ENCODE measurements at places on chromosomes 5 and 9. TPM values are rescaled to one million over a fixed set of nuclear protein-coding genes. Genes with fewer than 3 reads are reported as not detected.

DNA sequence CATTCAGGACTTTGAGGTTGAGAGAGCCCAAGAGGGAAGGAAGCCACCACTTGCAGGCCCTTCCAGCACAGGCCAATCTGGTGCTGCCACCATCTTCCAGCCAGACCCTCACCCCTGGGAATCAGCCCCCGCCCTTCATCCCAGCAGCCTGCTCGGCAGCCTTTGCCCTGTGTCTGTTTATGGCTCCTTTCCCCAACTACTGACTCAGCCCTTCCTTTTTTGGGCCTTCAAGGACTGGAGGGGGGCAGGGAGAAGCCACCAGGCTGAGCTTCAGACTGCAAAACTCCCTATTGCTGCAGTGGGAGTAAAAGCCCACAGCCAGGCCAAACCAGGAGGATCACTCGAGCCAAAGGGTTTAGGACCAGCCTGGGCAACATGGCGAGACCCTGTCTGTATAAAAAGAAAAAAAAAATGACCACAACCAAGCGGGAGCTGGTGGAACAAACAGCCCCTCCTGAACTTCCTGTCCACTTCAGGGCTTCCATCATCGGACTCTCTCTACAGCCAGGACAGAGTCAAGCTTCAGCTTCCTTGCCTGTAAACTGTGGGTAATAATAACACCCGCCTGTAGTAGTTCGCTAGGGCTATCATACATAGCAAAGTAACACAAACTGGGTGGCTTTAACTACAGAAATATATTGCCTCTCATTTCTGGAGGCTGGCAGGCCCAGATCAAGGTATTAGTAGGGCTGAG is 85.9 kb upstream of the IL17B start:
- DNase-seq, result no peak

- DNase-seq, result no peak
Measured at GRCh38 chr5:103674739-103675138, 112.2 kb upstream of the NUDT12 start.

GRCh38 chr5:23721336-23721735 is 213.9 kb downstream of the PRDM9 start:
- no peak for DNase-seq

- no peak for DNase-seq
Measured at GRCh38 chr5:149256451-149256850, 15.2 kb upstream of the AFAP1L1 start.

DNA sequence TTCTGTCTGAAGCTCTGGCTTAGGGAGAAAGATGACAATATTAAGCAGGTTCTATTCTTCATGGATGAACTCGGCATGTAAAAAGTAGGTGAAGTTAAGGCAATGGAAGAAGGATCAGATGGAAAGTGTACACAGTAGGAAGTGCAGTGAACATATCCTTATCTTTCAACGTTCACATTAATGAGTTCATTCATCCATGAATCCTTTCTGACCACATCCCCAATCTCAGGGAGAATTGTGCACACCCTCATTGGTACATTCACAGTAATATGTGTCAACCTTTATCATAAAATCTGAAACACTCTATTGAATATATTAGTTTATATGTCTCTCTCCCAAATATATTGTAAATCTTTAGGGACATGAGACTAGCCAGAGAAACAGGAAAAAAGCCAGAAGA is 5.5 kb downstream of the GIN1 start:
- no peak for DNase-seq

DNA sequence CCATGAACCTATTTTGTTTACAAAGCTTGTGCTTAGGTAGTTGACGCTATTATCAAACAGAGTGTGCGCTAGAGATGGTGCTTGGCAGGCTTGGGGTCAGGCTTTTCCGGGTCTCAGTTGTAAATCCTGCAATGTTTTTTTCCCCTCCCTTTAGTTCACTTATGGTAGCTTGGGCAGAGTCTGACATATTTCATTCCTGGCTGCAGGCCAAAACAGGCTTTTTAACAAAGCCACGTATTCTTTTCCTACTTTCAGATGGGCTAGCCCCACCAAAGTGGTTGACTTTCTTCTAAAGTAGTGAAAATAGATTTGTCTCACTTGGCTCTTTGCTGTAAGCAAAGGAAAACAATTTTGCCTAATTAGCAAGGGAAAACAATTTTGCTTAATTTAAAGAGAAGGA is 58.0 kb upstream of the FBN2 start:
- no peak for DNase-seq

GRCh38 chr9:129174724-129175514 is 3.1 kb downstream of the IER5L start:
- no peak for DNase-seq

DNA sequence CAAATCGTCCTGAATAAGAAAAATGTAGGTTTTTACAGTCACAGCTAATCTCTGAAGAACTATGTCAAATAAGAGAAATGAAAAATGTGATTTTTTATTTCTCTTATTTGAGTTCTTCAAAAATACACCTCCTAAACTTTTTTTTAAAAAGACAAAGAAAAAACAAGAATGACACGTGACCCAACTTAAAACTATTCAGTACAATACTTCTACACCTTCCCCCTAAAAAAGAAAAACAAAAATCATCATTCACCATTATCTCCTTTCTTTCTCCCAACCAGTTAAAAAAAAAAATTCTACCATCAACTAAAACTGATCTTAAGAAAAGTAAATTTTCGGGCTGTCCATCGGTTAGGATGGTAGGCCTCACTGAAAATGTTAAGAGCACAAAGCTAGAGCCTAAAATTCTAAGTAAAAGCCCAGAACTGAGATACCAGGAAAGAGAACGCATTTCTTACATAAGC is 2.1 kb downstream of the RNF145 start:
- DNase-seq, result no peak

GRCh38 chr5:174355208-174355612 is 309.7 kb downstream of the NSG2 start:
- no peak for DNase-seq

DNA sequence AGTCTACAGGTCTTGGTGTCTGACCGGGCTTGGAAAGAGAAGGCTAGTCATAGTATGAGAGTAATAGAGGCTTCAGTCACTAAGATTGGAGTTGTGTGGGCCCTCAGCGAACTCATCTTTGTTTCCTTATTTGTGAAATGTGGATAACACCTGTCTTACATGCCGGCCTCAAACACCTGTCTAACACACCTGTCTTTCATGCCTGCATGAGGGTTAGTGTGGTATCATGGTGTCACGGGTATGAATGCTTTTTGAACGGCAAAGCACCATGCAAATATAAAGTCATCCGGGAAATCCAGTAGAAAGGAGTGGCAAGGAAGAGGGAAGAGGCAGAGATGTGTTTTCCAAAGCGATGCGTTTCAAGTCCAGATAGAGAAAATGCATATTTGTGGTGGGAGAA is 25.5 kb downstream of the GRAMD2B start:
- DNase-seq, result no peak

DNA sequence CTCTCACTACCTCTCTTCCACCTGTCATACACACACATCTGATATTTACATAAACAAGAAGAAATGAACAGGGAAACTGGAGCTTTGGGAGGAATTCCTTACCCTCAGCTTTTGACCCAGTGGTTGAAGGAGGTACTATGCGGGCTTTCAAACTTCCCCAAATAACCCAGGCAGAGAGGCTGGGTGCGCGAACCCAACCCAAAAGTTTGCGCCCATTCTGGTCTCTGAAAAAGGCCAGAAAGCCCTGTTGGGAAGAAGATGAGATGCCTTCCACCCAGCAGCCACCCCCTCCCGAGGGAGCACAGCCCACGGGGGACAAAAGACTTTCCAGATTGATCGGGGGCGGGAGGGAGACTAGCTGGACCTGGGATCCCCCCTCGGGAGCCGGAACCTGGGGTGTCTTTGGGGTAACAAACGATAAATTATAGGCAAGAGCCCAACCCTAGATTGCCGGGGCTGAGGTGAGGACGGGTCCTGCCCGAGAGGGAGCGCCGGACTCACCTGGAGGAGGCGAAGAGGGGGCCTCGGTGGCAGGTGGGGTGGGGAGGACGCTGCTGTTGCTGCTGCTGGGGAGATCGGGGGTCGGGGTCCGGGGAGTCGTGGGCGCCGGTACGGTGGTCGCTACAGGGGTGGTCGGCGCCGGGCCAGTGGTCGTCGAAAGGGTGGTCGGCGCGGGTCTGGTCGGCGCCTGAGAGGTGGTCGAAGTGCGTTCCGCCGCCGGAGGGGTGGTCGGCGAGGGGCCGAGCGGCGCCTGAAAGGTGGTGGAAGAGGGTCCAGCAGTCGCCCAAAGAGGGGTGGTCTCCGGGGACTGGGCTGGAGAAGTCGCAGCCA is 798 bp downstream of the MEGF9 start:
- no peak for DNase-seq

- DNase-seq, result no peak
Measured at GRCh38 chr9:92962846-92963245, 15.5 kb downstream of the FGD3 start.

GRCh38 chr5:22889720-22890119 is 36.6 kb upstream of the CDH12 start:
- DNase-seq, result no peak

DNA sequence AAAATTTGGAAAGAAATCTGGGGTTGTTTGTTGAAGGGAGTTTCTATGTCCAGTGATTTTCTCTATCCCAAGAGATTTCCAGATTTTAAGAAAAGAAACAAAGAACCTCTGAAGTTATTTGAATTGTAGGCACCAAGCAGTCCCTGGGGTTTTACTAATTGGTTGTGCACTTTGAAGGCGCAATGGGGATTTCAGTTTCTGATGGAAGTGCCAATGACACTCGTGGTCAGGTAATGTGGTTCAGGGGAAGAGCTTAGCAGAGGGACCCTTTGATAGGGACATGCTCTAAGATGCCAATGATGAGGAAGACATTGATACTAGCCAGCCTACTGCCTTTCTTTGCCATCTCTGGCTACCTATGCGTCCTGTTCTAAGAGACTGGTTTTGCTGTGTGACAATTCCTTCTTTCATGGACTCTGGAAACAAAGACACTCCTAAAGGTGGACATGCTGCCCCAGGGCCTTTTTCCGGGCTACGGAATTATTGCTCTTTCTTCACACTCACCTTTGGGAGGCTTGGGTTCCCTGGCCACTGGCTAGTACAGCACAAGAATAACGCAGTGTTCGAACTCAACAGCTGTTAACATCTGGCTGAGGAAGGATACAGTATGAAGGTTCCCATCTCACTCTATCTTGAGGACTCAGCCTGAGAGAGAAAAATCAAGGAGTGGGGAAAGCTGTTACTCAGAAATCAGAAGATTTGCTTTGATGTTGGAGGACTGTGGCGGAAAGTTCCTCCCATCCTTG is 6.9 kb upstream of the TRAF1 start:
- no peak for DNase-seq

- DNase-seq, result no peak
Measured at GRCh38 chr5:118236108-118236849, 752.1 kb downstream of the DTWD2 start.

- no peak for DNase-seq
Measured at GRCh38 chr5:1039706-1040260, 31.2 kb downstream of the NKD2 start.

- no peak for DNase-seq
Measured at GRCh38 chr9:107740088-107740980, 250.8 kb upstream of the KLF4 start.

DNA sequence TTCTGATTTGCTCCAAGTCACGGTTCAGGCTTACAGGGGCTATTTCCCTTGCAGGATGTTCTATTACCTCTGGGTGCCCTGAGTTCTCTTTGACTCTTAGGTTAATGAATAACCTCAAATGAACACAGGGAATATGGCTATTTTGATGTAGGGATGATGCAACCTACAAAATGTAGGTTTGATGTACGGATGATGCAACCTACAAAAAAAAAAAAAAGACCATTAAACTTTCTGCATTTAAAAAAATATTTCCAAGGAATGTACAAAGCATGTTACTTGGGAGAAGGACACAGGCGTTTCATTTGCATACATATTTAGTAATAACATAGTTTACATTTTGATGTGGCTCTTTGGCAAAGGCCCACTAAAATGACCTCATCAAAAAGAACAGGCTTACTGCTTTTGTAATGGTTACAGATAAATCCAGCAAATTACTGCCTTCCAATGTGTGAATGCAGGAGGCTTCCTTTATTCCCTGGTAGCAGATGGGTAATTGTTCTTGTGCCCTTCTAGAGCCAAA is 36.3 kb downstream of the ZNF474 start:
- no peak for DNase-seq

DNA sequence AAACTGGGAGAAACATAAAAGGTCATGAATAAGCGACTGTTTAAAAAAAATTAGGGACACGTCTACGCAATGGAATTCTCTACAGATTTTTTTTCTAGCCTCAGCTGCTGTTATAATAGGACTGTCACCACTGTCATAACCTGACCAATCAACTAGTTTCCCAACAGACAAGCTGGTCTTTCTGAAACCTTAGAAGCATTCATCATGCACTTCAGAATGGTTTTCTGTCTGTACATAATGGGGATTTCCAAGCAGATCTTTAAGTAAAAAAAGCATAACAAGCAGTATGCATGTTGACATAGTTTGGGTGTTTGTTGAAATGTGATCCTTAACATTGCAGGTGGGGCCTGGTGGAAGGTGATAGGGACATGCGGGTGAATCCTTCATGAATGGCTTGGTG is 58.3 kb upstream of the SEMA6A start:
- no peak for DNase-seq

ADCY2 gene
- 7.1 TPM for polyA plus RNA-seq

SOHLH1 gene
- polyA plus RNA-seq, result not detected

NTRK2 gene
- polyA plus RNA-seq, result 154 TPM

NMUR2 gene
- 0.27 TPM for polyA plus RNA-seq

SLC25A2 gene
- polyA plus RNA-seq, result not detected

CDX1 gene
- polyA plus RNA-seq, result 0.73 TPM

TMC1 gene
- 1.4 TPM for polyA plus RNA-seq

MELK gene
- 21.0 TPM for polyA plus RNA-seq

SHROOM1 gene
- polyA plus RNA-seq, result 13.0 TPM

AQP7 gene
- polyA plus RNA-seq, result 28.0 TPM

LMX1B gene
- 15.1 TPM for polyA plus RNA-seq

DIPK1B gene
- polyA plus RNA-seq, result 23.3 TPM

Measured in left renal pelvis (tissue), 4 donors.